Cardiac fibroblast (primary cell): ENCODE measurements at places on chromosomes 5 and 9.
A peak's percentile ranks its signal among the peaks of the same experiment; 100 is the strongest.

- DNase-seq: no peak
Observed at GRCh38 chr5:177228751-177229150, 74.8 kb downstream of the RAB24 start.

DNA sequence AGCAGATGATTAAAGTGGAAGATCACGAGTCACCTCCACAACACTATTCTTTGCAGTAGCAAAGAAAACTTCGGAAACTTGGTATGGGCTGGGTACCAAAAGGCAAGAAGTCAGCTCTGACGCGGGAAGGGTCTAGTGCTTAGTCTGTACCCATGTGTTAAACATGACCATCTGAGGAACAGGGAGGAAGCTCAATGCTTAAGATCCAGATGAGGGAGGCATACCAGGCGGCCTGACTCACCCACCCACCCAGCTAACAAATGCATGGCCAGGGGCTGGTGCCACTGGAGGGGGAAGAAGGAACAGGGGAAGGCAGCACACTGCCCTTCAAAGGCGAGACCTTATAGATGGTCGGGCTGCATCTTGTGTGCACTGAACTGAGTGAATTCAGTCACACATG is 41.8 kb downstream of the CAMSAP1 start:
- DNase-seq: no peak

DNA sequence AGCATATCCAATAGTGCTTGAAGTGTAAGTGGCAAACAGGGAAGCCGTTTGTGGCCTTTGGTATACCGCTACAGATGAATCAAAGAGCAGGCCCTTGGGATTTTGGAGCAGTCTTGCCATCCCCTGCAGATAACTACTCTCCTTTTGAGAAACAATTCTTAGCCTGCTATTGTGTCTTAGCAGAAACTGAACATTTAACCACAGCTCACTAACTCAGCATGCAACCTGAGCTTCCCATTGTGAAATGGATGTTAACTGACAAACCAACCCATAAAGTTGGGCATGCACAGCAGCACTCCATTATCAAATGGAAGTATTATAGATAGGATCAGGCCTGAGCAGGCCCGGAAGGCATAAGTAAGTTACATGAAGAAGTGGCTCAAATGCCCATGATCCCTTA is 315.3 kb upstream of the PTGER4 start:
- no peak for DNase-seq

DNA sequence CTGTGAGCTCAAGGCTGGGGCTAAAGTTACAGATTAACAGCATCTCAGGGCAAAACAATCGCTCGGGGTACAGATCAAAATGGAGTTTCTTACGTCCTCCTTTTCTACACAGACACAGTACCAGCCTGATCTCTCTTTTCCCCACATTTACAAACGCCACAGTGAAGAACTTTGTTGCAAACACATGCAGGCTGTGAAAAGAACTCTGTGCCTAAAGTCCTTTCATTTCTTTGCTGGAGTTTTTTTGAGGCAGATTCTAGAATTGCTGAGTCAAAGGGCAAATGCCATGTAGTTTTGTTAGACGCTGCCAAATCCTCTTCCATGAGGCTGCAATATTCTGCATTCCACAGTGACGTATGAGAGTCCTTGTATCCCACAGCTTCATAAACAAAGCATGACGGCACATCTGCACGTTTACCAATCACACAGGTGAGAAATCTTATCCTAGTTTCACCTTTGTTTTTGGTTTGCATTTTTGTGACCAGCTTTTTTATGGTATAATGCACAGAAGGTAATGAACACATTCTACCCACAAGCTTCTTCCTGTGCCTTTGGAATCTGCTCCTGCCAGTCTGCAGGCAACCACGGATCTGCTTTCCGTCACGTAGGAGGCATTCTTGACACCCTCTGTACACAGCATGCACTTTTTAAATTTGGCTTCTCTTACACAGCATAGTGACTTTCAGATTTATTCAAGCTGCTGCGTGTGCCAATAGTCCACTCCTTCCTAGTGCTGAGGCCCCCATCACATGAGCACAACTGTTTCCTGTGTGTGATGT is 44.6 kb upstream of the LPCAT1 start:
- DNase-seq: peak; percentile 95
